ENCODE measurements at places on chromosomes 5 and 9. TPM values are rescaled to one million over a fixed set of nuclear protein-coding genes. Genes with fewer than 3 reads are reported as not detected.
A peak's percentile ranks its signal among the peaks of the same experiment; 100 is the strongest.

The IFNE gene
- total RNA-seq: not detected

The ADAMTS12 gene
- total RNA-seq: 0.21 TPM

The FCN2 gene
- total RNA-seq: not detected

The IGFBPL1 gene
- total RNA-seq: 0.52 TPM

The PCDHGB4 gene
- total RNA-seq: 1.3 TPM

The ADGRD2 gene
- not detected for total RNA-seq

The C9 gene
- not detected for total RNA-seq

The HACD4 gene
- 2.3 TPM for total RNA-seq

- DNase-seq: no peak
Observed at GRCh38 chr9:92446536-92446935, 22.3 kb upstream of the OMD start.

DNA sequence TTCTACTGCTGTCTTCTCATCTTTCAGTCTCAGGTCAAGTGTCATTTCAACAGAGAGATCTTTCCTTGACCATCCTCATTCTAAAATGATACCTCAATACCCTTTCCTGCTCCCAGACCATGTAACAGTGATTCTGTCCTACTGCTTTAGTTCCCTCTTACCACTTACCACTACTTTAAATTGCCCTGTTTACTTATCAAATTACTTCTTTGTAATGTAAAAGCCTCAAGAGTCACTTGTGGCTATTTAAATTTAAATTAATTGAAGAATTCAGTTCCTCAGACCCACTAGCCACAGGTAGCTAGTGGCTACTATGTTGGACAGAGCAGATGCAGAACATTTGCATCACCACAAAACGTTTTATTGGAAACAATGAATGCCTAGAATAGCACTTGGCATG lies 217.3 kb downstream of the ADAMTS6 start:
- no peak for DNase-seq

- no peak for DNase-seq
Observed at GRCh38 chr9:138022121-138022741, 144.6 kb downstream of the CACNA1B start.

DNA sequence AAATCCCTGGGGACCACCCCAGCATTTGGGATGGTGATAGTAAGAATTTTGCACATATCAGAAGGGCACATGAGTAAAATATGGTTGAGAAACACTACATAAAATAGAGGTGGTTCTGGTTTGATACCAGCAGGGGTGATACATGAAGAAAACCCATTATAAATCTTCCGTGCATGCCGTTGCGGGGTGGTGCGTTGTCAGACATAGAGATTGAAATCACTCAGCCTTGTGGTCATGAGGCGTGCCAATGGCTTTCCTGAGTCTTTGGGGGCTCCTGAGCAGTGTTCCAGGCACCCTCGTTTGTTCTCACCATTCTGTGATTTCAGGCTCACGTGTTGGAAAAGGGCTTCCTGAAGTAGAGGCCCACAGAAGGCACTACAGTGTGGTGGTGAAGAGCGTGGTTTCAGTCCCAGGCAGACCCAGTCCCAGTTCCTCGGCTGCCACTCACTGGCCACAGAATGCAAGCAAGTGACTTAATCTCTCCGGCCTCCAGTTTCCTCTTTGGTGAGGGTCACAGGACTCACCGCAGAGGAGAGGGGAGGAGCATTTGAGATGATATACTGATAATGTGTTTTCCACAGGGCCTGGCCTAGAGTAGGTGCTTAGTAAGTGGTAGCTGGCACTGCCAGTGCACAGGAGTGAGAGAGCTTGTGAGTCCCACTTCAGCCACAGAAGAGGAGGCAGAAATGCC lies 20.5 kb upstream of the GLRX start:
- DNase-seq: peak; percentile 74

GRCh38 chr5:108739376-108739775 lies 8.3 kb upstream of the FER start:
- no peak for DNase-seq

- DNase-seq: no peak
Observed at GRCh38 chr5:93161661-93162654, 419.1 kb downstream of the NR2F1-AS1 start.

GRCh38 chr5:176817369-176817840 lies 7.0 kb downstream of the UNC5A start:
- DNase-seq: no peak

DNA sequence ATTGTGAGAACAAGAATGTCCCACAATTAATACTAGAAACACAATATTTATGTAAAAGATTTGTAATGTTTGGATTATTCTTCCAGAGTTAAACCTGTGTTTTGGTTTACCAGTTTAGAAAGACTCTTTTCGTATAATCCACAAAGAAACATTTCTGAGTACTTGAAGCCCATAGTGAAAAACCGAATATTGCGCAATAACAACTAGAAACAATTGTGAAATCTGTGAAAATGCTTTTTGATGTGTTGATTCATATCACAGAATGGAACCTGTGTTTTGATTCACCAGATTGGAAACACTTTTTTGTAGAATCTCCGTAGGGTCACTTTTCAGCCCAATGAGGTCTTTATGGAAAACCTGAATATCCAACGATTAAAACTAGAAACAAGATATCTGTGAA lies 386.2 kb downstream of the PRDM9 start:
- no peak for DNase-seq

DNA sequence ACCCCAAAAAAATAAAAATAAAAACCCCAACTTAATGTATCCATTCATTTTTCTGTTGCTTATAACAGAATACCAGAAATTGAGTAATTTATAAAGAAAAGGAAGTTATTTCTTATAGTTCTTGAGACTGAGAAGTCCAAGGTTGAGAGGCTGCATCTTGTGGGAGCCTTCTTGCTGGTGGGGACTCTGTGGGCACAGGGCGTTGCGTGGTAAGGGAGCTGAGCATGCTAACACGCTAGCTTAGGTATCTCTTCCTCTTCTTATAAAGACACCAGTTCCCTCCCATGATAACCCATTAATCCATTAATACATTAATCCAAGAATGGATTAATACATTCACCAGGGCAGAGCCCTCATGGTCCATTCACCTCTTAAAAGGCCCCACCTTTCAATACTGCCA lies 150.9 kb downstream of the ZSWIM6 start:
- no peak for DNase-seq

GRCh38 chr9:90834828-90835595 lies 33.4 kb downstream of the SYK start:
- DNase-seq: no peak

- no peak for DNase-seq
Observed at GRCh38 chr9:3578786-3579185, 53.0 kb upstream of the RFX3 start.

GRCh38 chr9:1028501-1029190 lies 21.5 kb upstream of the DMRT2 start:
- DNase-seq: no peak

All from left colon (tissue), 2 donors.